ENCODE measurements at places on chromosomes 2 and 18.

GRCh38 chr2:129611471-129611870 is 368.0 kb upstream of the RAB6C start:
- no peak for DNase-seq

DNA sequence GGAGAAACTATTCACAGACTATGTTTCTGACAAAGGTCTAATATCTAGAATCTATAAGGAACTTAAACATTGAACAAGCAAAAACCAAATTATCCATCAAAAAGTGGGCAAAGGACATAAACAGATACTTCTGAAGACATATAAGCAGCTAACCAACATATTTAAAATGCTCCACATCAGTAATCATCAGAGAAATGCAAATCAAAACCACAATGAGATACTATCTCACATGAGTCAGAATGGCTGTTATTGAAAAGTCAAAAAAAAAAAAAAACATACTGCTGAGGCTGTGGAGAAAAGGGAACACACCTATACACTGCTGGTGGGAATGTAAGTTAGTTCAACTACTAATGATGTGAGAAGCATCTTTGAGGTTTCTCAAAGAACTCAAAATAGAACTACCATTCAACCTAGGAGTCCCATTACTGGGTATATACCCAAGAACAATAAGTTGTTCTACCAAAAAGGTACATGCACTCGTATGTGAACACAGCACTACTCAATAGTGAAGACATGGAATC is 220.4 kb upstream of the TFPI start:
- DNase-seq = no peak

- no peak for DNase-seq
These were observed 115.9 kb downstream of the MEIS1 start for GRCh38 chr2:66550826-66551225.

- DNase-seq = no peak
These were observed 31.4 kb upstream of the CD28 start for GRCh38 chr2:203675086-203675485.

- no peak for DNase-seq
These were observed 213.1 kb downstream of the MYO3B start for GRCh38 chr2:170391018-170391417.

- DNase-seq = no peak
These were observed 343.8 kb downstream of the SUCLG1 start for GRCh38 chr2:84115173-84115857.

DNA sequence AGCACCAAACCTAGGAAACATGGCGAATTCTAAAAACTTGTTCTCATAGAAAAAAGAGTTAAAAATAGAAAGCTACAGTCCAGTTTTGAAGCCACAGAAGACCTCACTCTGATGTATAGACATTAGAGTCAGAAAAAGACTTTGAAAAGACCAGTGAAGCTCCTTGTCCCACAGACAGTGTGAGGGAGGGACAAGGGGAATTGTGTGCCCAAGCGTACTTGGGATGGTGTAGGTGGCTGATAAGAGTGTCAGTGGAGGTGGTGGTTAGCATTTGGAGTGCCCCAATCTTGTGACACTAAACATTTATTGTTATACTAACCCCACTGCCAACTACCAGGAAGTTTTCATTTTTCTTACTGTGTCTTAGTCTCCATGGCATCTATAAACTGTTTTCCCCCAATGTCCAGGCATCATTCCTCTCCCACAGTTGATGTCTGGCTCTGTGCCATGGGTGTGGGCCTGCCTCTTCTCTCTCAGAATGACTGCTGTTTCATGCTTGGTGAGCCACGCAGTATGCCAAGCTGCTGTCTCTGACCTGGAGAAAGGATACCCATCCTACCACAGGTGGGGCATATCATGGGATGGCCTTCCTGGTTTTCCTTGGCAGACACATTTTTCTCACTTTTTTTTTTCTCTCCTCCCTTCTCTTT is 161.4 kb downstream of the RPIA start:
- no peak for DNase-seq

DNA sequence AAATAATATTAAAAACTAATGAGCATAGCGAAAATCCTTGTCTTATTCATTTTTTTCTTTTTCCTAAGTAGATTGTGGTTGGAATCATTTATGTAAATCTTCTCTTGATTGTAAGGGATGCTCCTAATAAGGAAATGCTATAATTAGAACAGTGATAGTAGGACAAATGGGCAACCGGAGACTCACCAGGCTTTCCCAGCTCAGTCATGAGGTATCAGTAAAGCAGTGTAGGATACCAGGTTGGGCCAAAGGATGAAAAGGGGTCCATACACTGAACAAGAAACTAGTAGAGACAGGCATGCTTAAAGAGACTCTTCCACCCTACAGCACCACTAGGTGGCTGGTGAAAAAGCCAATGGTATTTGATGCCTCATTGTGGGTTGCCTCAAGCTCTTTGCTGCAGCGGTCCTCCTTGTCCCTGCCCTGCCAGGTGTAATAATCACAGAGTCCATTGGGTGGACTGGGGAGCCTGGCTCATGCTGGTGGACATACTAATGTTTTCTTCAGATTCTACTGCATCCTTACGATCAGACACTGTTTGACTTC is 71.4 kb upstream of the FAM98A start:
- DNase-seq = no peak

GRCh38 chr2:41329040-41329439 is 718.8 kb upstream of the PKDCC start:
- DNase-seq = no peak

- DNase-seq = no peak
These were observed 1.0 kb downstream of the NAB1 start for GRCh38 chr2:190649798-190650390.

DNA sequence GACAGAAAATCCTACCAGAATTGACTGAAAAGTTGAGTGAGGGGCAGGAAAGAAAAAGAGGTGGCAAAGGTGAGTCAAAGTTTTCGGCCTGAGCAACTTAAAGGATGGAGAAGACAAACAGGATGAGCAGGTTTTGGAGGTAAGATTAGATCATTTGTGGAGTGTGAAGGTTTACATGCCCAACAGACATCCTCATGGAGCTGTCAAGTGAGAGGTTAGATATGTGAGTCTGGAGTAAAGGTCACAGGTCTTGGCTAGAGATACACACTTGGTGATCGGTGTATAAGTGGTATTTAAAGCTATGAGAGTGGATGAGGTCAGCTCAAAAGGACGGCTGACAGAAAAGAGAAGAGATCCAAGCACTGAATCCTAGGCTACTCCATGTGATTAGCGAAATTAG is 11.1 kb upstream of the MYL12A start:
- DNase-seq = no peak

DNA sequence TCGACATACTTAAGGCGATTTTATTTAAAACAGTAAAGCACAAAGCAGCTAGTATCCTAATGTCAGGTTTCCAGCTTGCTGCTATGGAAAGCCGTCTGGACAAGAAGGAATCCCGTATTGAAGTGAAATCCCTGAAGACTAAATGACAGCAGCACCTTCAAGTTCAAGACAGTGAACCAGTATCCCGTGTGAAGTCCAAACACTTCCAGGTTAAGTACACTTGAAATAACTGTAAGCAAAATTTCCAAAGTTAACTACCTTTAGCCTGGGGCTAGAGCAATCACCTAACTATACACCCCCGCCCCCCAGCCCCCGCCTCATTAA is 1.2 kb downstream of the MBOAT2 start:
- no peak for DNase-seq

DNA sequence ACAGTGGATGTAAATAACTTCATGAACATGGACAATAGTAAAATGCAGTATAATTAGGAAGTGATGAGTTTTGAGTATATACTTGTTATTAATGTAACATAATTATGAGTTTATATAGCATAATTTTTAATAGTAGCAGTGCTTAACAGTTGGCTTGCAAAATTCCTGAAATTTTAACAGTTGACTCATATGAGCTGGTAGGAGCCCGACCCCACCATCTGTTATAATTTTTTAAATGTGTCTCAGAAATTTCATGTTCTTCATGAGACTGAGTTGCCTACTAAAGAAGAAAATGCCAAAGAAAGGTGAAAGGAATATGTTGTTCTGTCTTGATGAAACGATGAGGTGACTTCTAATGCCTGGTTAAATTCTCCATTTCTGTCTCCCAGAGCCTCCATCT is 62.6 kb downstream of the ITGB1BP1 start:
- DNase-seq = no peak

GRCh38 chr2:202609381-202610145 is 25.2 kb upstream of the FAM117B start:
- no peak for DNase-seq

GRCh38 chr18:77068321-77069312 is 64.0 kb downstream of the MBP start:
- DNase-seq = no peak

DNA sequence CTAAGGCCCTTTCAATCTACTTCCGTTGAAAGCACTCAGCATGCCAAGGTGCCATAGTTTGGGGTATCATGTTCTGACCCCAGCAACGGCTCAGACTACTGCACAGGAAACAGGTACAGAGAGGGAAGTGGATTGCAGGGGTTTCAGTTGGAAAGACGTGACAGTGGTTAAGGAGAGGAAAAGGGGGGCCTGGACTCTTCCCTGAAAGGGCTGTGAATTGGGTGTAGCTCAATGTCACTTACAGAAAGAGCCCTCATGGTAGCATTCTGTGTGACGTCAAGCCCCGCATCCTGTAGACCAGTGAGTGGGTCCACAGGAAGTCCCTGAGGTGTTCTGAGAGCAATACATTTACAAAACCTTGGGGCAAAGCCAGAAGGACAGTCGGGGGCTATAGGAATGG is 121.5 kb upstream of the GYPC start:
- DNase-seq = no peak

DNA sequence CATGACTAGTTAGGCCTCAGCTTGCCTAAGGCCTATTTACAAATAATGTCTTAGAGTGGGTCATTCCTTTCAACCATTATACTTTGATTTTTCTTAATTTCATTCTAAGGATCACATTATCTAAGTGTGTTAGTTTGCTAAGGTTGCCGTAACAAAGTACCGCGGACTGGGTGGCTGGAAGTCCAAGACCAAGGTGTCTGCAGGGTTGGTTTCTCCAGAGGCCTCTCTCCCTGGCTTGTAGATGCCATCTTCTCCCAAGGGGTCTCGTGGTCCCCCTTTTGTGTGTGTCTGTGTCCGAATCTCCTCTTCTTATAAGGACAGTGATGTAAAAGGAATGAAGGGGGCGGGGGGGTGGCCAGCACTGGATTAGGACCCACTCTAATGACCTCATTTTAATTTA is 18.4 kb upstream of the ITM2C start:
- DNase-seq = no peak

- no peak for DNase-seq
These were observed 454.9 kb upstream of the CHAC2 start for GRCh38 chr2:53312721-53313120.

GRCh38 chr2:122148128-122148767 is 392.8 kb downstream of the TSN start:
- DNase-seq = no peak

DNA sequence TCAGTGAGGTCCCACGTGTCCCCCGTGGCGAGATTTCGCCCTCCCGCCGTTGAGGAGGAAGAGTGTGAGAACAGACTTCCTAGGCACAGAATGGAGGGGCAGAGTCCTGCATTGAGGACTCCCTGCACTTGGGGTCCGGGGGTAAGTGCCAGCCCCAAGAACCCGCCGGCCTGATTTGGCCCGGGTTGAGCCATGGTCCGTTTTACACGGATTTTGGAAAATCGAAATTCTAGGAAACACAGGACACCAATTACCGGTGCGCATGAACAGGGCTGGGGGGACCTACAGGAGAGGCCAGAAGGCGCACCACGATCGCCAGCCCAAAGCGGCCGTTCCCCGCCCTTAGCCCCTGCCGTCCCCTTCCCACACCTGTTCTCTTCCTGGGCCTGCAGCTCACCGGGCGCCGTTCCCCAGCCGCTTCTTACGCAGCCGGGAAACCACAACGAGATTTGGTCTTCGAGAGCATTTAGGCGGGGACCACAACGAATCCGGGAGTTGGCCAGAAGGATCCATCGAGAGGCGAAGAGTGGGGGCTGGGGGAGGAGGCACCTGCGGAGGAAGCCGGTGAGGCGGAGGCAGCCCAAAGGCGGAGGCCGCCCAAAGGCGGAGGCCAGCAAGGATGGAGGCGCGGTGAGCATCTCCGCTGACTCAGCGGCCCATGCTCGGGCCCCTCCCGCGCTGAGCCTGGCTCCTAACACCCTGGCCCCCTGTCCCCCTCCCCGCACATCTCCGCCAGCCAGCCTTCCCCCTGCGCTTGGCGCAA is 464 bp upstream of the TLX2 start:
- DNase-seq = no peak

DNA sequence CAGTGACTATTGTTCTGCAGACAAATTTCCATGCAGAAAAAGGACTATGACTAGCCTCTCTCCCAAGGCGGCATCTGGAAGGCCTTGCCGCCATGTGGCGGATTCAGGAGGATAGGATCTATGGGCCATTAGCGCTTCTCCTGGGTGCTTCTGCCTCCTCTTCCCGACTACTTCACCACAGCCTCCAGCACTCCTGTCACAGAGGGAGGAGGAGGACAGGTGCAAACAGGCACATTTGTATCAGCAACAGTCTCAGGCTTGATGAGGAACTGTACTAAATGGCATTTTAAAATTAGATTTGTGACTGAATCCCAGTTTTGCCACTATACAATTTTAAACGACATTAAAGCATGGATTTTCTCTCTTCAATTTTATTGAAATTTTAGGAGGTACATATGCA is 114.9 kb downstream of the NOL10 start:
- DNase-seq = no peak

GRCh38 chr18:47628893-47629292 is 301.6 kb downstream of the SMAD2 start:
- DNase-seq = no peak

DNA sequence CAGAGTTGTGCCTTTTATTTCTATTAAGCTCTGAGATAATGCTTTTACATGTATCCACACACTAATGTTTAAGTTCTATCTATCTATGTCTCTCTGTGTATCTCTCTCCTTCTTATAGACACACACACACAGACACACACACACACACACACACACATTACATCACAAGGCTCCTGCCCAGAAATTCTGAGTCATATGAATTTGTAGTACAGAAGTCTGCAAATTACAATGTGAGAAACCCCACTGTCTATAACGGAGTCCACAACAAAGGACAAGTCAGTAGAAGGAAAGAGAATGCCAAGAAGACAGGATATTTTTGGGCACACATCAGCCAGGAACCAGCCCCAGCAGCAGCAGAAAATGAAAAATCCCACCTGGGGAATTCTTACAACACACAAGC is 142.4 kb downstream of the EN1 start:
- no peak for DNase-seq

DNA sequence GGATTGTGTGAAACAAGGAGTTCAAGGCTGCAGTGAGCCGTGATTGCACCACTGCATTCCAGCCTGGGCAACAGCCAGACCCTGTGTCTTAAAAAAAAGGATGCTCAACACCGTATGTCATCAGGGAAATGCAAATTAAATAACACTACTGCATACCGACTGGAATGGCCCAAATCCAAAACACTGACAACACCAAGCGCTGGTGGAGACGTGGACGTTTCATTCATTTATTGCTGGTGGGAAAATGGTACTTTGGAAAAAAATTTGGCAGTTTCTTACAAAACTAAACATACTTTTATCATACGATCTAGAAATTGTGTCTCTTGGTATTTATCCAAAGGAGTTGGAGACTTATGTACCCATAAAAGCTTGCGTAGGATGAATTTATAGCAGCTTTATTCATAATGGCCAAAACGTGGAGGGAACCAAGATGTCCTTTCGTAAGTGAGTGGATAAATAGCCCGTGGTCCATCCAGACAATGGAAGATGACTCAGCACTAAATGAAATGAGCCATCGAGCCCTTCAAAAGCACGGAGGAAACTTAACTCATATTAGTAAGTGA is 24.2 kb downstream of the NEU4 start:
- DNase-seq = no peak

GRCh38 chr2:47778698-47779425 is 4.1 kb upstream of the MSH6 start:
- DNase-seq = no peak

- DNase-seq = no peak
These were observed 39.9 kb downstream of the TGFA start for GRCh38 chr2:70513738-70514137.
